ENCODE measurements at places on chromosomes 7 and 10.

- no peak for DNase-seq
These were observed 156.4 kb downstream of the AOAH start for GRCh38 chr7:36567699-36568451.

DNA sequence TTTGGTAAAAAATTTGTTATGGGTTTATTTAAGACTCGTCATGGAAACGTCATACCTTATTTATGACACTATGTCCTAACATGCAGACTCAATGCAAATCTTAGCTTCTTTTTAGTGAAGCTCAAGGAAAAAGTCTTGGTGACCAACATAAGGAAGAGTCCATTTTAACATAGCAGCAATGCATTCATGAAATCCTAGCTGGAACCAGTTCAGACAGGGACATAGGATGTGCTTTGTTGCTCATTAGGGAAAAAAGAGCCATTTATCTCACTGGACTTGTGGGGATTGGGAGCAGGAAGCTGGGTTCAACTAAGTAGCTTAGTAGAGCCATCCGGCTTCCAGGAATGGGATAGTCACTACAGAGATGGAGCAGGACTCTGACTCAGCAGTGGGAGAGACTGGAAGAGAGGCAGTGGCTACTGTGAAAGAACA is 100.7 kb upstream of the DKK1 start:
- peak; percentile 44 for DNase-seq

DNA sequence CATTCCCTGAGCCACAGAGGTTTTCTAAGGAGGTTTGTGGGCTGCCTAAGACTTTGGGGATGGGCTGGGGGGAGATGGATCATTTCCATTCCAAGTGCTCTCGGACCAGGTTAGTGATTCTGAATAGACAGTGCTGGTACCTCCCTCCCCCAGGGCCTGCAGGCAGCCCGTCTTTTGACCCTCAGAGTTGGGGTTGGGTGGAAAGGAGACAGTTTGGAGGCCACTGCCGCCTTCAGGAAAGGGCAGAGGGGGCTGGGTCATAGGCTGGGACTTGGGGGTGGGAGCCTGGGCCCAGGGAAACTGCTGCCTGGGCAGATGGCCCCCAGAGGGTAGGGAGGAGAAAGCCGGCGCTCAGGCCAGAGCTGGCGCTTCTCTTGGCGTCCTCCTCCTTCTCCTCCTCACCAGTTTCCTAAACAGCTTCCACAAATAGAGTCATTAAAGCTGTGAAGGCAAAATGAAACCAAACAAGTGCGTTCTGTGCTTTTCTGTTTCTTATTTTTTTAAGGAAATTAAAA is 4.4 kb downstream of the UNC5B start:
- DNase-seq: peak; percentile 56

DNA sequence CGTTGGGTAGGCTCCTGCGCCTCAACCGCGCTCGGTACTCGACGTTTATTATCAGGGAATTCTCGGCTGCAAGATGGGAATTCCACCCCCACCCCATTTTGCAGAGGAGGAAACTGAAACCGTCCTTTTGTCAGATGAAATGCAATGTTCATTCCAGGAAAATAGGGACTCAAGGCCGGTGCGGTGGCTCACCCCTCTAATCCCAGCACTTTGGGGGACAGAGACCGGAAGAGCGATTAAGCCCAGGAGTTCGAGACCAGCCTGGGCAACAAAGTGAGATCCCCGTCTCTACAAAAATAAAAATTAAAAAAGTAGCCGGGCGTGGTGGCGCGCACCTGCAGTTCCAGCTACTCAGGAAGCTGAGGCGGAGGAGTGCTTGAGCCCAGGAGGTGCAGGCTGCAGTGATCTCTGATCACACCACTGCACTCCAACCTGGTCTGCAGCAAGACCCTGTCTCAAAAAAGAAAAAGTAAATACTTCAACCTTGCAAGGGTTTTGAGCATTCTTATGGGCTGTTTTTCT is 720 bp upstream of the RFC2 start:
- DNase-seq: no peak

DNA sequence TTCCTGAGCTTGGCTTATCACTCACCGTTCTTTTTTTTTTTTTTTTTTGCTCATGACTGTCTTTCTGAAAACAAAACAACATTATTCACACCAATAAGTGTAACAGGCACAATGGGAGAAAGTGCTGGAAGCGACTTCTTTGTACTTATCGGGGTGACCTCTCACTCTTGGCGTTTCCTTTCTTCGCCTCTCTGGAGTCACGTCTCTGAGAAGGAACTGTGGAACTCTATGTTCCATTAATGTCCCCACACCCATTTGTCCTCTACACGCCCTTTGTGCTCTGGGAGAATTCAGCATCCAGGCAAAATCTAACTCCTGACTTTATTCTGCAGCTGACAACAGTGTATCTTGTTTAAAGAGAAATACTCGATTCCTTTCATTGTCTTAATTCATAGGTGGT is 70.8 kb upstream of the FAM204A start:
- DNase-seq: no peak

All from GM03348 (cell line).